GOT3 (cell line): ENCODE measurements at places on chromosomes 7 and 10.

DNA sequence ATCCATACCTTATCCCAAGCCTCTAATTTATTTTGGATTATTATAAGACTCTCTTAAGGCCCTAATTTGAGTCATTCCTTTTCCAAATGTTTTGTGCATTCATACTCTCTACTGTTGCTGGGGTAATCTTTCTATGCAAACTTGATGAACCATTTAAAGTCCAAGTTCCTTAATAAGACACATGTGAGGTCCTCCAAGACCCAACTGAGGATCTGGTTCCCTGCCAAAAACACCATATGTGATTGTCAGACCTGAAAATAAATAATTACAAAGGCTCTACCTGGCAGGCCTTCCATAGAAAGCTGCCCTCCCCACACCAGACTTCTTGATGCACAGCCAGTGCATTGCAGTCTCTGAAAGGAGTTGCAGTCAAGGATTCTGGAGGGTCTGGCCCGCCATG, 257.9 kb upstream of the AKR1E2 start:
- DNase-seq, result no peak

- no peak for DNase-seq
Observed at GRCh38 chr10:15387021-15387420, 15.9 kb upstream of the FAM171A1 start.

DNA sequence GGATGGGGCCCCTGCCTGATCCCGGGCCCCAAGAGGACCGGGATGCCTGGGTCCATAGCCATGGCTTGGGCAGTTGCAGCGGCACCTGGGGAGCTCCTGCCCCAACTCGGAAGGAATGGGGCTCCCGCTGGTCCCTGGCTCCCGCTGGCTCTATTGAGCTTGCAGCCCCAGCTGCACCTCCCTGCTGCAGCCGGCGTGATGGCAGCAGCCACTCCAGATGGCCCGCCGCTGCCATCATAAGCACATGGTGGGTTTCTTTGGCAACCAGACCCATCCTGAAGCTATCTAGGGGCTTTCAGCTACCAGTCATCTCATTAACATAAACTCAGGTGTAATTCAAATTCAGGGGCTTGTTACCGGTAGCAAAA, 11.1 kb upstream of the DNMBP start:
- no peak for DNase-seq

DNA sequence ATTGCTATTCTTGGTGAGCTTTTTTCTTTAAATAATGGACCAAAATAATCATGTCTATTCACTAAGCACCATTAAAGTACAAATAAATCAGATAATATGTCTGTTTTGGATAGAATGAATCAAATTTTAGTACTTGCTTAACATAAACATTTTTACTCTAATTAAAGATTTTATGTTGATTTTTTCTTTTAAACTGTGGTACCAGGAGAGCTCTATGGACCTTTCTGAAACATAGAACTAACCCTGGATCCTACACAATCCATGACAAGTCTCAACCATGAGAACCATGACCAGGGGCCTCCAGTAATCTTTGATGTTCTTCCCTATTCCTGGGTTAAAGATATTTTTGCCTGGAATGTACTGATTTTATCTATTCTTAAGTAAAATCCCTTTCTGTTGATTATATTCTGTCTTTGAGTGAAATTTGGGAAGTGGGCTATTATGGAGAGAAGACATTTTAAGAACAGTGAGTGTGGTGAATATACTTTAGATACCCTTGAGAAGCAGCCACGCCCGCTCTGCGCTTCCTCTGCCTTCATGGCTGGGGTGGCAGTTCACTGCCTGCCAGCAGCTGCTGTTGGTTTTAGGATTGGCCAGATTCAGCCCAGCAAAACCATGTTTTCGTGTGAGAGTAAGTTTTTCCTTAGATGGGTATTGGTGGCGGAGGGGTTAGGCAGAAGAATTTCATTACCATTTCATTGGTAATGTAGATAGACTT, 42.2 kb upstream of the BHLHA15 start:
- no peak for DNase-seq

DNA sequence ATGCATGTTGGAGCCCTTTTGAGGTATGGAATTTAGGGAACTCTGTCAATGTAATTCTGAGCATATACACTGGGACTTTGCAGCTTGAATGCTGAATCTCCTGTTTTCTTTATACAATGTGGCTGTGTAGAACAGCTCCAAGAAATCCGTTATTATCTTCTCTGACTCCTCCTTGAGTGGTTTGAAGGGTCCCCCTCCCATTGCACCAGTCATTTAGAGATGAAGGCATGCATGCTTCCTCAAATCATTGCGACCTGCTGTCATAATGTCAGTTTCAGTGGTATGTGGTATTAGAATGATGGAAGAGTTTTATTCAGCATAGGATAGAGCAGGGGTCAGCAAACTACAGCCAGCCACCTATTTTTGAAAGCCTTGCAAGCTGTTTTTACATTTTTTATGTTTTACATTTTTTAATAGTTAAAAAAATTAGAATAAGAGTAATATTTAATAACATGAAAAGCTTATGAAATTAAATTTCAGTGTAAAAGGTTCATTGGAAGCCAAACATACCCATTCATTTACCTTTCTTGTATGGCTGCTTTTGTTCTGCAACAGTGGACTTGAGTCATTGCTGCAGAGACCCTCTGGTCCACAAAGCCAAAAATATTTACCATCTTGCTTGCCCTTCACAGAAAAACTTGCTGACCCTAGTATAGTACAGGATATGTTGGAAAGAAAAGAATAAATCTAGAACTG, 8.1 kb downstream of the STK17A start:
- DNase-seq, result no peak

- no peak for DNase-seq
Observed at GRCh38 chr10:132679217-132679595, 106.7 kb downstream of the NKX6-2 start.
